Stomach (tissue), 19 donors: ENCODE measurements at places on chromosomes 7 and 10.

- H3K27ac ChIP-seq: no peak overlapping the region
- peak; percentile 26 for DNase-seq
- no peak overlapping the region for H3K4me3 ChIP-seq
- no peaks in the 10 kb centered on the region for H3K36me3 ChIP-seq
- no peaks in the 10 kb centered on the region for H3K27me3 ChIP-seq
These were observed 975.2 kb downstream of the SORCS1 start for GRCh38 chr10:106189292-106189691.

GRCh38 chr10:76070916-76071315 is 639.5 kb downstream of the LRMDA start:
- no peaks in the 10 kb centered on the region for H3K36me3 ChIP-seq
- H3K27me3 ChIP-seq: no peaks in the 10 kb centered on the region

DNA sequence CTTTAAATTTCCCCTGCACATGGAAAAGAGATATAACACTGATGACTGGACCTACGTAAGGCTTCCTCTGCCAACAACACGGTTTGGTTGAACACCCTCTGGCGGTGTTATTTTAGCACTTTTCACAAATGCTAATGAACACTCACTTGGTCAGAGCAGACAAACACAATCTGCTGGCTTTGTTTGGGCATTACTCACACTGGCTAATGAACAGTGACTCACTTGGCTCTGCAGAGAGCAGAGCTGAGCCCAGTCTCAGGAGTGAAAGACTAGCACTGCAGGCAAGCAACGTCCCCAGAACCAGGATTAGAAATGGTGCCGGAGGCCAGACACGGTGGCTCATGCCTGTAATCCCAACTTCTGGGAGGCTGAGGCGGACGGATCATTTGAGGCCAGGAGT is 430.8 kb downstream of the PLXNA4 start:
- H3K27ac ChIP-seq: no peak overlapping the region
- no peak overlapping the region for H3K4me3 ChIP-seq
- peak; percentile 50 for DNase-seq
- H3K4me1 ChIP-seq: no peaks in the 10 kb centered on the region
- H3K27me3 ChIP-seq: no peaks in the 10 kb centered on the region

- peaks cover 20% of the 10 kb centered on the region for H3K4me1 ChIP-seq
- peaks cover 35% of the 10 kb centered on the region for H3K27me3 ChIP-seq
- no peaks in the 10 kb centered on the region for H3K36me3 ChIP-seq
- DNase-seq: no peak
- no peak overlapping the region for H3K27ac ChIP-seq
- H3K4me3 ChIP-seq: no peak overlapping the region
These were observed 88.9 kb upstream of the PAX2 start for GRCh38 chr10:100656454-100656853.

DNA sequence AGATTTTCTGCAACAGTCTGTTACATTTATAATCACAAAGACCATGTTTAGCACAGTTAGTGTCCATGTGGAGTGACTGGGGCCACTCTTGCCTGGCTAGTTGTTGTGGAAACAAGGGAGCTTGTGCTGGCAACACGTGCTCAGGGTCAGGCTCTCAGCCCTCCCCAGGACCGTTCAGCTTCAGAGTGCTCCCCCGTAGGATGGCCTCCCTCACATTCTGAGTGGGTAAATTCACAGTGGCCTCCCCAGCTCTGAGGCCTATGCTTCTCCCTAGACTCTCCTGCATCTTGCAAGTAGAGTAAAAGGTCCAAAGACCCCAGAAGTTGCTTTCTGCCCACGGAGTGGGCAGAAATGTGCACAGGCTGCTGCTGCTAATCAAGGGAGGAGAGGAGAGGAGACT is 122.3 kb downstream of the ADCY1 start:
- no peak overlapping the region for H3K4me3 ChIP-seq
- no peaks in the 10 kb centered on the region for H3K27me3 ChIP-seq
- no peaks in the 10 kb centered on the region for H3K36me3 ChIP-seq
- no peak for DNase-seq
- no peak overlapping the region for H3K27ac ChIP-seq

- peaks cover 32% of the 10 kb centered on the region for H3K4me1 ChIP-seq
- no peak overlapping the region for H3K27ac ChIP-seq
- no peak for DNase-seq
- H3K4me3 ChIP-seq: no peak overlapping the region
- no peaks in the 10 kb centered on the region for H3K36me3 ChIP-seq
- H3K27me3 ChIP-seq: no peaks in the 10 kb centered on the region
These were observed 123.1 kb downstream of the DIP2C start for GRCh38 chr10:566241-566885.

- peaks cover 49% of the 10 kb centered on the region for H3K4me1 ChIP-seq
- no peaks in the 10 kb centered on the region for H3K36me3 ChIP-seq
- DNase-seq: peak; percentile 45
- no peak overlapping the region for H3K4me3 ChIP-seq
- no peaks in the 10 kb centered on the region for H3K27me3 ChIP-seq
- H3K27ac ChIP-seq: no peak overlapping the region
These were observed 1.8 kb upstream of the IFIT1 start for GRCh38 chr10:89390476-89391225.
